ENCODE measurements at places on chromosomes 4 and X.

DNA sequence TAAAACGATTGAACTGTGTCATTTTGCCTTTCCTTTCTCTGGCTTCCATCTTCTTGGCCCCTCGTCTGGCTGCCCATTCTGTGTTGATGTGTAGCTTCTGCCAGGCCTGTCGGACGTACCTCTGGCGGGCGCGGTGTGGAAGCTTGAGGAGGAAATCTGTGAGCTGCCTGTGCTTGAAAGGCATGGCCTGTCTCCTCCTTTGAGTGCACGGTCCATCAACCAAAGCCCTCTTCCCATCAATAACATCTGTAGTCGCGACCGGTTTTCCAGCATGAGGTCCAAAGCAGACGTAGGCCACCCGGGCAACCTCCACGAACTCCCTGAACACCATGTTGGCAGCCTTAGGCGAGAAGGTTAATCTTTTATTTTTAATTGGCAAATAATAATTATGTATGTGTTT lies 202.7 kb downstream of the CRLF2 start:
- no peak for DNase-seq

GRCh38 chr4:3255611-3256186 lies 6.7 kb downstream of the MSANTD1 start:
- DNase-seq, result no peak

DNA sequence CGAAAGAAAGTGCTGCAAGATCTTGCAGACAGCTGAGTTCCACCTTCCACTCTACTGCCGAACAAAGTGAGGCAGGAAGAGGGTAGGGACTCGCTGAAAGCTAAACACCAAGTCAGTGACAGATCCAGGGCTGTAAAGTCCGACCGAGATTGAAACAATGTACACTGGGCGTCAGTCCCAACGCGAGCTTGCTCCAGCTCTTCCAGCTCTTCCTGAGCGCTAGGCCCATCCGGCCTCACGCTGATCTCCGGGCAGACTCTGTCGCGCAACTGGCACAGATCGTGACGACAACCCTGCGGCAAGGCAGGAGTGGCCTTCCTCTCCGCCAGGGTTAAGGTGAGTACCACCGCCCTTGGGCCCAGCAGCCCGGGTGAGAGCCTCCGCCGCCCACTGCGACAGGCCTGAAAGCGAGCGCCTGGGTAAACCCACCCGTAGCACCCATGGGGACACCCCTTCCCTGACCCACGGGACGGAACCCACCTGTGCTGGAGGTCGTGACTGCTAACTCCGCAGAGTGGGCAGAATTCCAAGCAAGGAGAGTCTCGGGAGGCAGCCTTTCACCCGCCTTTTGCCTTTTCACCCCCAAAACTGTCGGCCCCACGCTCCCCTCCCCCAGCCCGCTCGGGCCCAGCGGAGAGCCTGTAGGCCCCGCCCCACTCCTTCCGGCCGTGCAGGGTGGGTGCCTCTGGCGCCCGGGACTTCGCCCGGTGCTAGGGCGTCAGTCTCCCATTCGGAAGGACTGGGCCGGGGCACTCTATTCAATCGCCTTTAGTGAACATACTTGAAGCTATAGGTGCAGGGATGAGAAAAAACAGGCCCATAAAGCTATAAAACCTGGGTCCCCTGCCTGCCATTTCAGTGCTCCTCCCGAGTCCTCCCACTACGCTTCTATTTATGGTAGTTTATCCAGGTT lies at the start of gene TMLHE:
Gene TMLHE (minus strand): TSS at position 641 of the 913 bp plus-strand sequence. CDS start 67,676 bp downstream, outside the sequence.
- DNase-seq, result no peak

GRCh38 chr4:52234561-52235440 lies 183.7 kb downstream of the SPATA18 start:
- no peak for DNase-seq

- DNase-seq, result no peak
Observed at GRCh38 chr4:104899863-104900262, 246.8 kb upstream of the TET2 start.

DNA sequence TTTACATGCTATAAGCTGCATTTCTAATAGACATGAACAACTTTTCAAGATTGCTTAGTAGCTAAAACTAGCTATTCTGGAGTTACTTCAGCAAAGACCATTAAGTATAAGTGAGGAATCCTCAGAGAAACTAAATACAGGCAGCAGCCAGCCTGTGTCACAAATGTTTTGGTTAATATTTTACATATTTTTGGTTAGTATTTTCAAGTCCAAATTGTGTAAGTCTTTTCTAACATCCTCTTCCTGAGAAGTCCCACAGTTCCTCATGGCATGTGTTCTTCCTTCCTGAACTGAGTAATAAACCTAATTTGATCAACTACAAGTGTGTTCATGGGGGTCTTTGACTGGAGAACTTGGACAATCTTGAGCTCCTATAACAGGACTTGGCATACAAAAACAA lies 42.4 kb upstream of the MCF2 start:
- no peak for DNase-seq
